Foreskin fibroblast (primary cell): ENCODE measurements at places on chromosomes 3 and 15.

DNA sequence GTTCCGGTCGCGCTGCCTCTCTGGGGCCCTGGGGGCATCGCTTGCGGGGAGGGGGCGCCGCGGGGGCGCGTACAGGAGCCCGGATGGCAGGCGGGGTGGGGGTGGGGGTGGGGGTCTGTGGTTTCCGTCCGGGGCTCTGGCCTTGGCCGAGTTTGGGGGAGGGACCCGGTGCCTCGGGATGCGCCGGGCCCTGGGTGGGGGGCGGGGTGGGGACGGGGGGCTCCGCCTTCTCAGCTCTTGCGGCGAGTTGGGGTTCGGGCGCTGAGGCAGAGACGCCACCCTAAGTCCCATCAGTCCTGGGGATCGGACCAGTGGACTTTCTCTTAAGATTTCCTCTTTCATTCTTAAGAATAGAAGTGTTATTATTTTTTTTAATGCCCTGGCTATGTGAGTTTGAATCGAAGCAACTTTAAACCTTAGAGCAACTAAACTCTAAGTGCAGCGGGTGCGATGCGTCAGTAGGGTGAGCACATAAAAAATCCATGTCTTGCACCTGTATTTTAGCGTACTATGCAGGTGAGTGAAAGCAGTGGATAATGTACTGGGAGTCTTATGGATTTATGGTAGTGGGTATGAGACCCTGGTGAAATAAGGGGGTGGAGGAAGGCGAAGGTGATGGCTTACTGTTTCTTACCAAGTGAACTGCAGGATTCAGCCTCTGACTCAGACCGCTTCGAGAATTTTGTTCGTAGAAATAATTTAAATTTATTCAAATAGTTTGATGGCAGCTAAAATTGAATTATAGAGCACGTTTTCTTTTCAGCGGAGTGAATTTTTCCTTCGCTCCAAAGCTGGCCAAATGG is 762 bp downstream of the CTNNB1 start:
- peak; percentile 44 for DNase-seq

DNA sequence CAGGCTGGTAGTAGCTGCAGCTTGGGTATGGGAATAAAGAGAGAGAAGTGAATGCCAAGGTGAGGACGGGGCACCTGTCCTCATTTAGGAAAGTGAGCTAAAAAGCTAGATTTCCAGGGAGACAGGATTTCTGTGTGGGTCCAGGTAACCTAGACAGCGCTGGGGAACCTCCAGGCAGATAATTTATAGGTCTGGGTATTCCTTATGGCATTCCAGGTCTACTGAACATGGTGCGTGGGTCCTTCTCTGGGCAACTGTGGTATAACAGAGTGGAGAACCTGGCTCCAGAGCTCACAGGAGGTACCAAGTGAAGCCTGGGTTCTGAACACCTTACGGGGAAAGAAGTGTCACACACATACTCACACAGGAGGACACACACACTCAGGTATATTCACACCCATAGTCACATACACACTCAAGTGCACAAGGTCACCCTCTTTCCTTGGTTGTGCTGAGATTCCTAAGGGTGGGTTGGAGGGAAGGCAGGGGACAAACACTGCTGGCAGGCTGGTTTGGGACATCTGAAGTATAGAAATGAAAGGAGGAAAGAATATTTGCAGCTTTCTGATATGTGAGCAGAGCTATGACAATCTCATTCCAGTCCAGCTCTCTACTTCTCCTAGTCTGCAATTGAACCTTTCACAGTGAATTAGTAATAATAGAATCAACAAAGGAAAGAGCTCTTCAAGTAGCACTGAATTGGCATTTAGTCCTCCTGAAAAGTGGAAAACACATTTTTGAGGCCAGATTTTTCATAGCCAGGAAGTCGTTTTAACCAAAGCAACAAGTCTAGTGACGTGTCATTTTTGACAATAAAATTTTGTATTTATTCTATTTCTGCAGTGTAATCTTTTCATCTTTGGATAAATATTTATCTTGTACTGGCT is 37.4 kb upstream of the ITGA11 start:
- no peak for DNase-seq

- no peak for DNase-seq
Observed at GRCh38 chr3:14519406-14519805, 20.7 kb downstream of the GRIP2 start.

GRCh38 chr3:194275291-194275690 is 75.8 kb downstream of the CPN2 start:
- no peak for DNase-seq

DNA sequence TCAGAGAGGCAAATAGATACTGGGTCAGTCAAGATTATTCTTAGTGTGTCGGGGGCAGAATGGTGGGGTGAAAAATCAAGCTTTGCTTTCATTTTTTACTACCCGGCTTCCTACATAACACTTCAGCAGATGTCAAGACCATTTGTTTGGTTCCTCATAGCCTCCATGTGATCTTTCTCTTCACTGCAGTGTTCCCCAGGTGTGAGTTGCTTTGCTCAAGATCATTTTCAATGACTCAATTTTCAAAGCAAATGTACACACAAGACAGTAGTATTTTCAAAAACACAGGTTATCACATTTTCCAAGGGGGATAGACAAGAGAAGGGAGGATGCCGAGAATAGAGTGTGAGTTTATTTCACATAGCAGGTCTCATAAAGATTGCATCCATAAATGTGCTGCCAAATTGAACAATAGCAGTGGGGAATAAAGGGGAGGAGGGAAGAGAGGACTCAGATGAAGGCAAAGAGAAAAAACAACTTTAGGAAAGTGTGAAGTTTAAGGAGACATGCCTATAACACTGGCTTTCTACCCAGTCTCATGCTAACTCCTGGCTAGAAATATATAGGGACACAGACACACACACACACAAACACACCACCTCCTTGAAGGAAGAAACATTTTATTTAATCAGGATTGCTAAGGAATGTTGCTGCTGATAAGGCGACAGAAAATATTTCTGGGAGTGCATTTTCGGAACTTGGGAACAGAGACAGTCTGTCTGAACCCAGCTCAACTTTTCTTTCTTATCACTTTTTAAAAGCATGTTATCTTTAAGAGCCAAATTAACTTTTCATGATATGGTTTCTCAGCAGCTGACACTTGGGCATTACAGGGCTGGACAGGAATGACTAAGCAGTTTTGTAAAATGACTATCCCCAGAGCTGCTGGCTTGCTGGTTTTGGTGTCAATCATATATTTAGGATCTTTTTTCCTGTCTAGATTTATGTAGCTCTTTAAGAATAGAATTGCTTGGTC is 402.4 kb downstream of the RBMS3 start:
- peak; percentile 37 for DNase-seq

DNA sequence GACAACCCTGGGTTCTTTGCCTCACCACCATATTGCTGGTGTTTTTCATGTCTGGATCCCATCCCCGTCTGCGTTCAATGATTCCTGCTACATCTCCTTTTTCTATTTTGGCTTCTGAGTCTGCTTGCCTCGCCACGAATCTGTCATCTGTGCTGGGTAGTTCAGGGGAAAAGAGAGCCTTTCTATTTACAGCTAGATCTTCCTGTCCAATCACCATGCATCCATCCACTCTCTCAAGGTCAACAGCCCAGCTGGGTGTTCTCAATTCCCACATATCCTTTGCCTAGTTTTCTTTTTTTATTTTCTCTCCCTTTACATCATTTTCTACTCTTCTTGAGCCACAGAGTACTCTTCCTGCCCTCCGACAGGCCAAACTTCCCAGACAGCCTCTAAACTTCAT is 104.8 kb upstream of the RAD18 start:
- DNase-seq: no peak

GRCh38 chr3:117893001-117893400 is 1141.6 kb downstream of the IGSF11 start:
- no peak for DNase-seq

DNA sequence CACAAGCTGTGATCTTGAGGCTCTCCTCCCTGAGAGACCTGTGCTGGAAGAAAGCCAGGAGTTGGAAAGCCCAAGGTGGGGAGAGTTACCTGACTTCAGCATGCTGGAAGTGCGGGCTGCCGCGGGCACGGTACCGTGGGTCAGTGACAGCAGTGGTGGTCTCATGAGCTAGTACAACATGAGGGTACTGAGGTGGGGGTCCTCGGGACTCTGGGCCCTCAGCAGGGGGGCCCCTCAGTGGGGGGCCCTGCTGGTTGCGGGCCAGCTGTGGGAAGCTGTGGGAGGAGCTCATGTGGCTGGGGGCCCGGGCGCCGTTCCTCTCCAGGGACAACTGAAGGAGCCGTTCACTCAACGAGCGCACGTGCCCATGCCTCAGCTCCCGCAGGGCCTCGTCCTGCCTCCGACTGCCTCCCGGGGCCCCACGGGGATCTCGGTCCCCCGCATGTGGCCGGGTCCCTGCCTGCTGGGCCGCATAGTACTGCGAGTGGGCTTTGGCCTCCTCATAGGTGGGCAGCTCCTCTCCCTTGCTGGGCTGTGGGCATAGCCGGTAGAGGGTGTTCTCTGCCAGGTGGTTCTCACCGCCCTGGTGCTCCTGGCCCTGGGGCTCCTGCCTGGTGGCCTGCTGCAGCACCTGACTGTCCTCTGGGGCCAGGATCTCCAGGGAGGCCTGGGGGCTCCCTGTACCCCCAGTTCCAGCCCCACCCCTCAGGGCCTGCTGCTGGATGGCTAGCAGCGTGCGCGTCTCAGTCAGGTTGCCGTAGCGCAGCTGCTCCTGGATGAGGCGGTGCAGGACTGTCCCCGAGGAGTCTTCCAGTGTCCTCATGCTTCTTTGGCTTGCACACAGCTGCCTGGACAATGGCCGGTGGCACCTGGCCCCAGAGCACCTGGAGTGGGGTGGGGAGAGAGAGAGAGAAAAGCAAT is 3.4 kb downstream of the AMOTL2 start:
- DNase-seq: no peak

GRCh38 chr3:105829229-105829628 is 39.6 kb downstream of the CBLB start:
- DNase-seq: no peak

DNA sequence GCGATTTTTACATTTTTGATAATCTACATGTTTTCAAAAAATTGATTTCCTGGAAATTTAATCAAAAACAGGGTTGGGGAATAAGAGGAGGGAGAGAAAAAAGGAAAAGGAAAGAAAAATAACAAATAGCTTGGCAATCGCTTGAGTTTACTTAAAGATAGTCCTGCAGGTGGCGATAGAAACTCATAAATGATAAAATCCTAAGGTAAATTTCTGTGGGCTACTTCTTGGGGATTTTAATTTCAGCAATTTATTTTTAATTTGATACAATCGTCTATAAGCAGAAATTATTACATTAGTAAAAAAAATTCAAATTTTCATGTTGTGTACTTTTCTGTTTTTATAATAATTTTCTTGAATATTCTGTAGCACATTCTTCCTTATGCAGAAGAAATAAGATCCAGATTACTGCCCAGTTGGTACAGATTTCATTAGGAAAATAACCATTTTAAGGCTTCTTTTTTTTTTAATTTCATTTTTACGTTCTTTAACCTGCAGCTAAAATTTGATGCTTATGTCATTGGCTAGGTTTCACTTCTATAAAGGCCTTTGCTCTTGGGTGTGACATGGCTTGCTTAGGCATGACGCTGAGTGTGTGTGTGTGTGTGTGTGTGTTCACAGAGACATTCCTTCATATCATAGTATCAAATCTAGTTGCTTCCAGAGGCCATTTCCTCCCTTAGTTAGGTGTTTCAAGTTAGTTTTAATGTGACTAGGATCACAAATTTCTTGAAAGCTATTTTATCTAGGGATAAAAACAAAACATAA is 181.8 kb downstream of the MCTP2 start:
- DNase-seq: peak; percentile 10

GRCh38 chr3:99753268-99753975 is 64.2 kb upstream of the CMSS1 start:
- peak; percentile 91 for DNase-seq

DNA sequence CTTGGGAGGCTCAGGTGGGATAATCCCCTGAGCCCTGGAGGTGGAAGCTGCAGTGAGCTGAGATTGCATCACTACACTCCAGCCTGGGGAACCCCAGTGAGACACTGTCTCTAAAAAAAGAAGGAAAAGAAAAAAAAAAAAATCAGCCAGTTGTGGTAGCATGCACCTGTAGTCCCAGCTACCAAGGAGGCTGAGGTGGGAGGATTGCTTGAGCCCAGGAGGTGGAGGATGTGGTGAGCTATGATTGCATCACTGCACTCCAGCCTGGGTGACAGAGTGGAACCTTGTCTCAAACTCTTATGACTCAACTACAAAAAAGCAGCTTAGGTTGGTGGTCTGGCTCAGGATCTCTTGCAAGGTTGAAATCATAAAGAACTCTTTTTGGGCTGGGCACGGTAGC is 19.3 kb upstream of the GPX1 start:
- no peak for DNase-seq

DNA sequence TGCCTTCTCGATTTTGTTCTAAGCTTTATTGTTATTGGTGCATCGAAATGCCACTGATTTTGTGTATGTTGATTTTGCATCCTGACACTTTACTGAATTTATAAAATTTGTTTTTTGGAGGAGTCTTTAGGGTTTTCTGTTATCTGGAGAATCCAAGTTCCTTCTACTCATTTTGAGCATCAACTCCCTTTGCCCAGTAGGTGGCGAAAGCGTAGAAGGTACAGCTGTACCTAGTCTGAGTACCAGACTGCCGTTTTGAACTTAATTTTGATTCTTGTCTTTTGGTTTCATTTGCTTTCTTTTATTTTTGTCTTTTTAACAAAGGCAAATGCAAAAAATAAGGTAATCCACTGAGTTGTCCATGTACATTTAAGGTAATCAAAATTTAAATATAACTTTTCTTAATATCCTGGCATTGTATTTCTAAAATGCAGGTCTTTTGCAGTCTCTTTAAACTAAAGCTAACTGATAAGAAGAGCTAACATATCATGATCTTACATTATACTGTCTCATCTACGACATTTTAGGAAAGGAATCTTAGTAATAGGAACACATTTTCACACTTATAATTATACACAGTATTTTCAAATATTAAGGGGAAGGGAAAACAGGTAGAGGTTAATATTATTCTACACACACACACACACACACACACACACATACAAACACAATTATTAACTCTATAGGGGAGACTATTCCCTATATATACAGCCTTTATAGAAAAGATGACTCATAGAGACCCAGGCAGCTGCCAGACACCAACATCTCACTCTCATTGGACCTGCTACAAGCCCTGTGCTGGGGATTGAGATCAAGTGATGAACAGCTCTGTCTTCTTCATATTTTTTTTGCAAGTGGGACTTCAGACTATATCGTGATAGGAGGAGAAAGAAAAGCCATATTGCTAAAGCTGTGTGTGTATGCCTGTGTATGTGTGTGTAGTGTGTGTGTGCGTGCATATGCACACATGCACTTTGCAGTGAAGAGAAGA is 71.8 kb downstream of the SYNPR start:
- peak; percentile 62 for DNase-seq

DNA sequence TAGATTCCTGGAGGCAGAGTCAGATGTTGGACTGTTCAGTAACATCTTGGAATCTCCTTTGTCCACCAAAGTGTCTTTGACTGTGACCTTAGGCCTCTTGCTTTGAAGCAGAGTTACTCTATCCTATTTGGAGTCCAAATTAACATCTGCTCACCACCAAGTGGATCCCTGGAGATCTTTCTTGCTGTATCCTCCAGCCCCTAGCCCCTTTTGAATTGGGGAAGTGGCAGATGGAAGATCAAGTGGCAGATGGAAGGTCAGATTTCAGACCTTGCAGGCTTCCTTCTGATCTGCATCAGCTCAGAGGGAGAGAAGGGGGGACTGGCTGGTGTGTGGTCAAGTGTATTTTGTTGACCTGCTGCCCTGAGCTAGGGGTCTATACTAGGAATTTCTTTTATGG is 125.0 kb upstream of the ROPN1 start:
- DNase-seq: no peak

GRCh38 chr15:52013151-52013791 is 5.7 kb upstream of the MAPK6 start:
- DNase-seq: peak; percentile 60
